ENCODE measurements at places on chromosomes 2 and 18. TPM values are rescaled to one million over a fixed set of nuclear protein-coding genes. Genes with fewer than 3 reads are reported as not detected.

The GAD1 gene
- total RNA-seq = 2.6 TPM

The DUSP2 gene
- total RNA-seq = 539 TPM

The DLGAP1 gene
- 0.45 TPM for total RNA-seq

The PLA2R1 gene
- total RNA-seq = not detected

The TMEM169 gene
- total RNA-seq = 2.7 TPM

The SALL3 gene
- not detected for total RNA-seq

The LDLRAD4 gene
- total RNA-seq = 30.1 TPM

The SAG gene
- total RNA-seq = 0.27 TPM

The HOXD10 gene
- total RNA-seq = not detected

The HOXD4 gene
- total RNA-seq = not detected

The SCYGR2 gene
- not detected for total RNA-seq

The ELAC1 gene
- total RNA-seq = 5.9 TPM

The ONECUT2 gene
- total RNA-seq = not detected

The VSNL1 gene
- not detected for total RNA-seq

The DGUOK gene
- 101 TPM for total RNA-seq

The REG1B gene
- not detected for total RNA-seq

The CAMKMT gene
- total RNA-seq = 11.3 TPM

The SLC23A3 gene
- 2.3 TPM for total RNA-seq

The TRIM54 gene
- not detected for total RNA-seq

The DYSF gene
- not detected for total RNA-seq

The CYP27C1 gene
- total RNA-seq = not detected

The CFAP65 gene
- total RNA-seq = not detected

The MC2R gene
- total RNA-seq = not detected

The CD226 gene
- 63.9 TPM for total RNA-seq

The MDH1B gene
- total RNA-seq = 0.87 TPM

The G6PC2 gene
- total RNA-seq = not detected

The MAPRE3 gene
- total RNA-seq = 4.4 TPM

The MTCL1 gene
- 0.56 TPM for total RNA-seq

The SERPINB4 gene
- not detected for total RNA-seq

The GPBAR1 gene
- total RNA-seq = 0.19 TPM

The SERPINB13 gene
- not detected for total RNA-seq

The CD8B2 gene
- total RNA-seq = 0.07 TPM

The RAB6D gene
- not detected for total RNA-seq

The EVX2 gene
- total RNA-seq = not detected

The NEU2 gene
- not detected for total RNA-seq

The AMER3 gene
- total RNA-seq = not detected

The ZNF638 gene
- total RNA-seq = 74.2 TPM

The USP34 gene
- total RNA-seq = 61.1 TPM

The PRKD3 gene
- 22.5 TPM for total RNA-seq

The CXCR1 gene
- not detected for total RNA-seq

The SELENOI gene
- 31.9 TPM for total RNA-seq

The AGBL5 gene
- 12.9 TPM for total RNA-seq

The PFN4 gene
- 0.40 TPM for total RNA-seq

The SLC19A3 gene
- total RNA-seq = not detected

The CXCR2 gene
- total RNA-seq = not detected

The NPPC gene
- not detected for total RNA-seq

The KLHL14 gene
- not detected for total RNA-seq

The SERPINB12 gene
- total RNA-seq = not detected

The DNER gene
- not detected for total RNA-seq

The SPATA3 gene
- total RNA-seq = 0.24 TPM

The SCG2 gene
- not detected for total RNA-seq

The L3MBTL4 gene
- 0.31 TPM for total RNA-seq
